OCI-LY7 (cell line): ENCODE measurements at places on chromosomes 1 and 21. TPM values are rescaled to one million over a fixed set of nuclear protein-coding genes. Genes with fewer than 3 reads are reported as not detected.

PPT1 gene
- total RNA-seq, result 66.5 and 75.4 TPM in 2 replicates

KRTAP11-1 gene
- total RNA-seq, result not detected in 2 replicates

AXDND1 gene
- total RNA-seq, result 0.85 and 1.8 TPM in 2 replicates

LIN28A gene
- not detected in 2 replicates for total RNA-seq

SLAMF8 gene
- not detected in 2 replicates for total RNA-seq

RORC gene
- not detected in 2 replicates for total RNA-seq

CNKSR1 gene
- total RNA-seq, result 2.5 and 2.7 TPM in 2 replicates

IQGAP3 gene
- total RNA-seq, result 28.7 and 37.1 TPM in 2 replicates

OR2M3 gene
- total RNA-seq, result not detected in 2 replicates

FUCA1 gene
- 9.3 and 9.9 TPM in 2 replicates for total RNA-seq

GPX7 gene
- total RNA-seq, result not detected in 2 replicates

FCGR2B gene
- total RNA-seq, result 1.9 and 4.8 TPM in 2 replicates

STUM gene
- total RNA-seq, result not detected in 2 replicates

COG2 gene
- total RNA-seq, result 33.8 and 35.3 TPM in 2 replicates

CACHD1 gene
- not detected in 2 replicates for total RNA-seq

SEMA6C gene
- total RNA-seq, result 1.9 and 2.0 TPM in 2 replicates

MIB2 gene
- total RNA-seq, result 54.0 and 55.3 TPM in 2 replicates

GUCA2B gene
- total RNA-seq, result not detected in 2 replicates

FMOD gene
- not detected in 2 replicates for total RNA-seq

PRRX1 gene
- not detected in 2 replicates for total RNA-seq

RIMS3 gene
- 80.3 and 106 TPM in 2 replicates for total RNA-seq

OLIG1 gene
- not detected in 2 replicates for total RNA-seq

PGBD5 gene
- not detected in 2 replicates for total RNA-seq

S100A6 gene
- total RNA-seq, result not detected in 2 replicates

LEMD1 gene
- total RNA-seq, result 0.63 TPM in 1 of 2 replicates, not detected in the other

NMNAT2 gene
- not detected in 2 replicates for total RNA-seq

FLG2 gene
- total RNA-seq, result not detected in 2 replicates

LACTBL1 gene
- total RNA-seq, result not detected in 2 replicates

CR1 gene
- total RNA-seq, result not detected in 2 replicates

SLX9 gene
- total RNA-seq, result 53.3 and 61.6 TPM in 2 replicates

PIGR gene
- total RNA-seq, result 0.17 TPM in 1 of 2 replicates, not detected in the other

FCGR1A gene
- total RNA-seq, result not detected in 2 replicates

MRAP gene
- not detected in 2 replicates for total RNA-seq

ZYG11B gene
- 13.9 and 15.9 TPM in 2 replicates for total RNA-seq

TMEM82 gene
- not detected in 2 replicates for total RNA-seq

SLC25A34 gene
- total RNA-seq, result 2.2 TPM in 2 replicates

ADAMTS5 gene
- total RNA-seq, result not detected in 2 replicates

ATP5PO gene
- 206 and 227 TPM in 2 replicates for total RNA-seq

LAX1 gene
- 63.8 and 66.7 TPM in 2 replicates for total RNA-seq

CLCNKB gene
- not detected in 2 replicates for total RNA-seq

MATN1 gene
- total RNA-seq, result 0.42 TPM in 1 of 2 replicates, not detected in the other

KMO gene
- total RNA-seq, result 10.4 and 14.2 TPM in 2 replicates

OR2L5 gene
- not detected in 2 replicates for total RNA-seq

DYRK3 gene
- 9.4 and 10.9 TPM in 2 replicates for total RNA-seq

BTBD19 gene
- total RNA-seq, result 2.0 and 2.7 TPM in 2 replicates
